A673 (cell line): ENCODE measurements at places on chromosomes 7 and 10.
A peak's percentile ranks its signal among the peaks of the same experiment; 100 is the strongest.

- DNase-seq, result no peak
These were observed 434.4 kb downstream of the AUTS2 start for GRCh38 chr7:70032649-70033048.

DNA sequence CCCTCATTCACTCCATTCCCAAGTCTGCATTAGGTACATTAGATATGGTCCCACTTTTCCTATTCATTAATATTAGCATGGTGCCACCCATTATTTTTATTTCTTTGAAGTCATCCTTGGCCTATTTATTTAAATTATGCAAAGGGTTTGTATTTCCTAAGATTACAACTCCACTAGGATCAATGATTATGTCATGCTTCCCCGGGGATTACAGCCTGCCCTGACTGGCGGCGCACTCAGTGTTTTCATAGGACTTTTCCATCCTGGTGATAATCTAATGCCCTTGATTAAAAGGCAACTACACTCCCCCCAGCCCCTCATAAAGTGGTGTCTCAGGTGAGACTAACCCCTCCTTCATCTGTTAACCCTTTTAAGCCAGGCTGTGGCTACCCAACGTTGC lies 187.2 kb downstream of the POU6F2 start:
- peak; percentile 3 for DNase-seq

- DNase-seq, result peak; percentile 68
These were observed 281.6 kb upstream of the KLF14 start for GRCh38 chr7:131015657-131015958.

- DNase-seq, result peak; percentile 63
These were observed 11.0 kb downstream of the RASGEF1A start for GRCh38 chr10:43255634-43256431.

GRCh38 chr7:19061331-19061730 lies 56.1 kb downstream of the TWIST1 start:
- no peak for DNase-seq

DNA sequence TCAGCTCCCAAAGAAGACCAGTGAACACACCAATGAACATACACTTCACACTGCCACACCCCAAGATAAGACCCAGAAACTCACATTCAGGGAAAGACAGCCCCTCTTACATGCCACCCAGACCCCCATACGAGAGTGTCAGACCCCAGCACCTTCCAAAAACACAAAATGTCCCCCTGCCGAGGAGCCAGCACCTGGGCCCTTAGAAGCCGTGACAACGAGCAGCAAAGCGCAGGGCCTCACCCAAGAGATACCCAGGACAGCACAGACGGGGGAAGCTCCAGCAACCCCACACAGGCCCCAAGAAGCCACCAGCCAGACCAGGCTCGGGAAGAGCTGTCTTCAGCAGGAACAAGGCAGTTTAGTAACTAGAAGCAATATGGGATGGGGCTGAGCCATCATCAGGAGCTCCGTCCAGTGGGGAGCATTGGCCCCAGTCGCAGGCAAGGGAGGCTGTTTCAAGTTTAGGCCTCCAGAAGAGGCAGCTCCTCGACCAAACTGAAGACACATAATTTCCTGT lies 243.6 kb downstream of the PTPRN2 start:
- DNase-seq, result no peak

DNA sequence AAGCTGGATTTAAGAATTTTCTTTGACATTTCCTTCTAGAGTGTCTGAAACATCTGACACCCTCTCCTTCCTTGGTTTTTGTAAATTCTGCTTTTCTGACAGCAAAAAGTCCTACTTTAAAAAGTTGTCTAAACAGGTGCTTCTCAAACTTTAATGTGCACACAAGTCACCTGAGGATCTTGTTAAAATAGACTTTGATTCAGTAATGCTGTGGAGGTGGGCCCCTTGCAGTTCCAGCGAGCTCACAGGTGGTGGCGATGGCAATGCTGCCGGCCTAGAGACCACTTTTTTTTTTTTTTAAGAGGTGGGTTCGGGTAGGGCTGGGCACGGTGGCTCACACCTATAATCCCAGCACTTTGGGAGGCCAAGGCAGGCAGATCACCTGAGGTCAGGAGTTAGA lies 77.1 kb downstream of the ABCC2 start:
- peak; percentile 34 for DNase-seq

- DNase-seq, result no peak
These were observed 2.7 kb upstream of the SNX13 start for GRCh38 chr7:17943006-17943405.

DNA sequence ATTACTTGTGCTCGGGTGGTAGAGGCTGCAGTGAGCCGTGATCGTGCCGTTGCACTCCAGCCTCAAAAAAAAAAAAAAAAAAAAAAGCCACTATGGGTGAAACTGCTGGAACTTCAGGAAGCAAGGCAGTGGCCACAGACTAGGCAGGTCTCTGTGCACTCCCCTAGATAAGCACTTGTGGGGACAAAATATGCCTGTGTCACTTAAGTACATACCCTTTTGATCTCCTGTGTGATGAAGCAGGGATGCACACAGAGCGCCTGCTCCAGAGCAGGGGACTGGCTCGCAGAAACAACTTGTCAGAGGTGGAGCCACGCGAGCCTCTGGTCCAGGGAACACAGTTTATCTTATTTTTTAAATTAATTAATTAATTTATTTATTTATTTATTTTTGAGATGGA lies 42.9 kb upstream of the PSAP start:
- no peak for DNase-seq

GRCh38 chr7:99579956-99580777 lies 17.9 kb upstream of the TMEM225B start:
- peak; percentile 75 for DNase-seq

GRCh38 chr10:1595726-1596125 lies 141.6 kb downstream of the ADARB2 start:
- no peak for DNase-seq
